ENCODE measurements at places on chromosomes 13 and 19. TPM values are rescaled to one million over a fixed set of nuclear protein-coding genes. Genes with fewer than 3 reads are reported as not detected.

GRCh38 chr19:29587518-29587986 lies 18.5 kb upstream of the POP4 start:
- DNase-seq = no peak

ZNF528 gene
- 18.2 TPM for total RNA-seq

GRCh38 chr19:42271861-42272534 lies 2.9 kb downstream of the CIC start:
- no peak for DNase-seq

- no peak for DNase-seq
These were observed 5.7 kb upstream of the PEX11G start for GRCh38 chr19:7494416-7495098.

DNA sequence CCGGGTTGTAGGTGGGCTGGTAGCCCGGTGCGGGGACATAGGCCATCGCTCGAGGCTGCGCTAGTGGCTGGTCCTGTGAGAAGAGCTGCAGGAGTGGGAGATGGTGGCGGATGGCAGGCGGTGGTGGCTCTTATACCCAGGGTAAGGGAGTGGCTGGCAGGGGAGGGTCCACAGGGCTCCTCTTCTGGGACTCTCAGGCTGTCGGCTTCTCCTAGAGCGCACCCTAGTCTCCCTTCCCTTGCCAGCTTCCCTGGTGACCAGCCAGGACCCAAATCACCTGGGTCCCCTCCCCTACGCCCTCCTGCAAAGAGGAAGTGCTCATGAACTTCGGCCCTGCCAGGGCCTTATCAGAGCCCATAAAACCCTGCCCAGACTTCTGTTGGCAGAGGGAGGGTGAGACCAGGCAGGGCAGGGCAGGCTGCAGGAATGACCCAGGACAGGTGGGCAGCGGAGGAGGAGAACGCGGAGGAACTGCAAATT lies at the start of gene LGALS4:
LGALS4 (minus strand) TSS at position 105 of the 480 bp plus-strand sequence; CDS start at position 46, 59 bp downstream.
- no peak for DNase-seq

DNA sequence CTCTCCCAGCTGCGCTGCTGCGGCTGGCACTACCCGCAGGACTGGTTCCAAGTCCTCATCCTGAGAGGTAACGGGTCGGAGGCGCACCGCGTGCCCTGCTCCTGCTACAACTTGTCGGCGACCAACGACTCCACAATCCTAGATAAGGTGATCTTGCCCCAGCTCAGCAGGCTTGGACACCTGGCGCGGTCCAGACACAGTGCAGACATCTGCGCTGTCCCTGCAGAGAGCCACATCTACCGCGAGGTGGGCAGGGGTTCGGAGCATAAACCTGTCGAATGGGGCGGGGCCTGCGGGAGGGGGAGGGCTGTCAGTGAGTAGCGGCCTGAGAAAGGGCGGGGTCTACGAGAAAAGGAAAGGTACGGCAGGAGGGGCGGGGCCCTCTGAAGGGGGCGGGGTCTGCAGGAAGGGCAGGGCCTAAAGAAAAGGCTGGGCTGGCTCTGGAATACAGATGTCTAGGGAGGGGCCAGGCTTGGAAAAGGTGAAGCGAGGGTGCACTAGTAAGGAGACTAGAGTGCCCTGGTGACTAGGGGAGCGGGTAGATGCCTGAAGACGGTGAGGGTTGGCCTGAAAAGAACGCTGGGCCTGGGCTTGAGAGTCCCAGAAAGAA lies 3.6 kb downstream of the CD37 start:
- DNase-seq = peak; percentile 29

METTL21C gene
- 3.0 TPM for total RNA-seq

- no peak for DNase-seq
These were observed 39.6 kb upstream of the C1QTNF9 start for GRCh38 chr13:24269821-24270220.

DNA sequence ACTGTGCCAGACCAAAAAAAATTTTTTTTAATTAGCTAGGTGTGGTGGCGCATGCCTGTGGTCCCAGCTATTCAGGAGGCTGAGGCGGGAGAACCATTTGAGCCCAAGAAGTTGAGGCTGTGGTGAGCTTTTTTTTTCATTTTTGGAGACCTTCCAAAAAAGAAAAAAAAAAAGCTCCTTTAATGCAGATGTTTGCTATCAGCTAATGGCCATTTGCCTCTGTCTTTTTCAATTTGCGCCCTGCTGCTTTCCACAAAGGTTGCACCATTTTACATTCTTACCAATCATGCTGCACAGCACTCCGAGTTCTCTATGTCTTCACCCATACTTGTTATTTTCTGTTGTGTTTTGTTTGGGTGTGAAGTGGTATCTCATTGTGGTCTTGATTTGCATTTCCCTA lies 15.6 kb upstream of the SMARCA4 start:
- DNase-seq = no peak

C5AR1 gene
- 3.3 TPM for total RNA-seq

DNA sequence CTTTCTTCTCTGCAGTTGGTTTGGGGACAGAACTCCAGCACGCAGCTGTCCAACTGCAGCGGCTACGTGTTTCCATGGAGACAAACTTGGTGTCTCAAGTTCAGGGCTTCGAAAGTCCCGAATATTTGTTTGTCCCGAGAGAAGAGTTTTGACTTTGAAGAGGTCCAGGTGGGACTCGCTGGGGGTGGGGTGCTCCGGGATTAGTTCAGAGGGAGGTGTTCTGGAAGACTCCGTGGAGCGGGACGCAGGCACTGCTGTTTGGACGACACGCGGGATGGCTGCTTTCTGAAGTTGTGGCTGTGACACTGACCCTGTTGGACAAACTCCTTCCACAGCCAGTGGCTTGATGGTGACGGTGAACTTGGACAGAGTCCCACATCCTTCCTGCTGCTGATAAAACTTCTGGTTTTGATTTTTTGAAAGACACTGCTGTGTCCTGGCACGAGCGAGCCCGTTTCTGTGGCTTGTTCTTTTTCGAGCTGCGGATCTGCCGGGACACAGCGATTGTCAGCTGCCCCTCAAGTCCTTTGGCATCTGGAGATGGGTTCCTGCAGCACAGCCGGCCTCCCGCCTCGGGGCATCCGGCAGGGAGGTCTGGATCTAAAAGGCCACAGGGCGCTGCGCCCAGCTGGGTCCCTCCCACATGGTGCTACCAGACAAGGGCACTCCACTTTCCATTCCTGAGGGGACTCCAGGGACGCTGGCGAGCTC lies 15.9 kb upstream of the RANBP3 start:
- peak; percentile 13 for DNase-seq

- DNase-seq = no peak
These were observed 617.5 kb upstream of the KLF12 start for GRCh38 chr13:74751739-74752138.
